Tibial nerve (tissue), 4 donors: ENCODE measurements at places on chromosomes 12 and 14.

- H3K27ac ChIP-seq, result no peak overlapping the region
- no peaks in the 10 kb centered on the region for H3K4me1 ChIP-seq
- H3K36me3 ChIP-seq, result no peaks in the 10 kb centered on the region
- H3K27me3 ChIP-seq, result no peaks in the 10 kb centered on the region
- DNase-seq, result no peak
Measured at GRCh38 chr14:74927225-74927624, 4.2 kb upstream of the RPS6KL1 start.

- H3K36me3 ChIP-seq, result no peaks in the 10 kb centered on the region
- DNase-seq, result no peak
- H3K27ac ChIP-seq, result no peak overlapping the region
- H3K4me3 ChIP-seq, result no peak overlapping the region
- no peaks in the 10 kb centered on the region for H3K4me1 ChIP-seq
Measured at GRCh38 chr14:100526632-100527031, 60.6 kb downstream of the BEGAIN start.

DNA sequence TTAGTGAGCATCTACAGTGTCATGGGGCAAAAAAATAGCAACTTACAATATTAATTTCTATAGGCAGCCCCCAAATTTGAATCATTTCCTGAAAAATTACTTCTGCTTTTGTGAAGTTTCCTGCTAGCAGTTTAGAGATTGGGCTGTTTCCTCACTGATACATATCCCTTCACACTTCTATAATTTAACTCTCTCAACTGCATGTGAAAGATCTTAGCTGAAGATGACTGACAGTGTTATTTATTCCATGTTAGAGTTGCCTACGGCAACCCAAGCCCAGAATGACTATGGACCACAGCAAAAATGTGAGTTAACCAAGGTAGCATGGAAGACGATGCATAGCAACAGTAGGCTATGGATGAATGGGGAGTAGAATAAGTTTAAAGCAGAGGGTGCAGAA, at the start of gene KLRG1:
KLRG1 (plus strand) TSS at position 134 of the 400 bp plus-strand sequence; CDS start at position 224, 90 bp downstream.
- DNase-seq, result no peak
- H3K4me1 ChIP-seq, result no peaks in the 10 kb centered on the region
- no peaks in the 10 kb centered on the region for H3K36me3 ChIP-seq
- H3K27ac ChIP-seq, result no peak within 1 kb of the TSS

DNA sequence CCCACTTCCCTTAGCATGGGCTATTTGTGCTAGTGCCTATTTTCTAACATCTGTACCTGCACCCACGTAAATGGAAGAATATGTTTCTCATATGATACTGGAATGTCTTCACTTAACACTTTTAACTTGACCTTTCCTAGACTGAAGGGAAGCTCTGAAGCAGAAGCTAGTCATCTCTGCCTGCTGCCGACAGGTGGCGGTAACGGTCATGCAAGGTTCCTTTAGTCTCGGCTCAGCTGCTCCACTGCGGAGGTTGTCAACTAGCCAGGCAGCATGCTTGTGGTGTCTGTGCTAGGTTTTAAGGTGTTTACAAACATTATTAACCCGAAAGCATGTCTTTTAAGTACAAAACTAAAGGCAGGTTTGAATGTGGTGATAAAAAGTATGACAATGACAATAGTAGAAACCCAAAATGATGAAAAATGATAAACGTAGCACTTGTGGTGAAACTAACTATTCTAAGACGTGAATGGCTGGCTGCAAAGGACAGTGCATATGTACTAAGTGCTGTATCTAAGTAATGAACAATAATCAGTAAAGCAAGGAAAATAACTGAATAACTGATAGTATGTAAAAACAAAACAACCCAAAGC, 117.2 kb downstream of the GRIN2B start:
- DNase-seq, result peak; percentile 46
- peaks cover 5% of the 10 kb centered on the region for H3K4me1 ChIP-seq
- no peaks in the 10 kb centered on the region for H3K36me3 ChIP-seq

DNA sequence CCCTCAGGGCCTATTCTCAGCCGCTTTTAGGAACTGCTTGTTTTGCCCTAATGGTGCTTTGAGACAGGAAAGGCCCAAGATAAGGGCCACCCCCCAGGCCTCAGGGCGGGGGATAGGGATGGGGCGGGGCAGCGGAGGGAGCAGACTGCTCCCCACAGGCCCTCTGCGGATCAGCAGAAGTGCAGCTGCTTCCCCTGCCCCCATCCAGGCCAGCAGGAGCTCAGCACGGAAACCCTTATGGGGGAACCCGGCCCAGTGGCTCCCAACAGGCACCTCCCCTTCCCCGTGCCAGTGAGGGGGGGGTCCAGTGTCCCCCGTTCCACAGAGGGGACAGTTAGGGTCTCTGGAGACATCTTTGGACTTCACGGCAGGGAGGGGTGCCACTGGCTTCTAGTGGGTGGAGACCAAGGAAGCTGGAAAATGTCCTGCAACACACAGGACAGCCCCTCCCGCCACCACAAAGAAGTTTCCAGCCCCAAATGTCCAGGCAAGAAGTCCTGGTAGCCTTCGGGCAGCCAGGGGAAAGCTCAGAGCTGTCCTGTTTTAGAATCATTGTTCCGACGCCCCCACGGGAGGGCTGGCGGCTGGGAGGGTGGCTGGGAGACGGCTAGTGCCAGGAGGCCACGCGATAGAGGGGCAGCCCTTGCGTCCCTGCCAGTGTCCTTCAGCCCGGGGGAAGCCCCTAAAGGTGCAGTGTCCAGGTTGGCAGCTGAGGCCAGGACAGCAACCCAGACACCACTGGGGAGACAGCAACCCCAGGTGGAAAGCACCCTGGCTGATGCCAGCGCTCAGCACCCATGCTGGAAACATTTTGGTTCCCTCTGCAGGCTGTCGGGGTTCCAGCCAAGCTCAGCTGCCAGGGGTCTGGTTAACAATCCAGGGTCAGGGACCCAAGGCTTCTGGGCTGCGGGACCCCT, 10.4 kb upstream of the GPR132 start:
- H3K4me1 ChIP-seq, result peaks cover 30% of the 10 kb centered on the region
- no peaks in the 10 kb centered on the region for H3K27me3 ChIP-seq
- no peak overlapping the region for H3K27ac ChIP-seq
- H3K36me3 ChIP-seq, result no peaks in the 10 kb centered on the region
- H3K4me3 ChIP-seq, result no peak overlapping the region
- no peak for DNase-seq

DNA sequence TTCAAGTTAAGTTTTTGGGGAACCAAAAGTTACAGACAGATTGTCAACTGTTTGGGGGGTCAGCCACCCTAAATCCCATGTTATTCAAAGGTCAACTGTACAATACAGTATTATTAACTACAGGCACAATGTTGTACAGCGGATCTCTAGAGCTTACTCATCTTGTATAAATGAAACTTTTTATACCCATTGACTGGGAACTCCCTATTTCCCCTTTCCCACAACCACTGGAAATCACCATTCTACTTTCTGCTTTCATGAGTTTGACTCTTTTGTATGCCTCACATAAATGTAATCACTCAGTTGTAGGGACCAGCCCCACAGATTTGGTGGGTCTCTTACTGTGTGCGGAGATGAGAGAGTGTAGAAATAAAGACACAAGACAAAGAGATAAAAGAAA, 57.8 kb downstream of the SLCO1B3 start:
- H3K27me3 ChIP-seq, result no peaks in the 10 kb centered on the region
- no peak overlapping the region for H3K4me3 ChIP-seq
- no peak for DNase-seq
- H3K27ac ChIP-seq, result no peak overlapping the region
- H3K4me1 ChIP-seq, result no peaks in the 10 kb centered on the region

DNA sequence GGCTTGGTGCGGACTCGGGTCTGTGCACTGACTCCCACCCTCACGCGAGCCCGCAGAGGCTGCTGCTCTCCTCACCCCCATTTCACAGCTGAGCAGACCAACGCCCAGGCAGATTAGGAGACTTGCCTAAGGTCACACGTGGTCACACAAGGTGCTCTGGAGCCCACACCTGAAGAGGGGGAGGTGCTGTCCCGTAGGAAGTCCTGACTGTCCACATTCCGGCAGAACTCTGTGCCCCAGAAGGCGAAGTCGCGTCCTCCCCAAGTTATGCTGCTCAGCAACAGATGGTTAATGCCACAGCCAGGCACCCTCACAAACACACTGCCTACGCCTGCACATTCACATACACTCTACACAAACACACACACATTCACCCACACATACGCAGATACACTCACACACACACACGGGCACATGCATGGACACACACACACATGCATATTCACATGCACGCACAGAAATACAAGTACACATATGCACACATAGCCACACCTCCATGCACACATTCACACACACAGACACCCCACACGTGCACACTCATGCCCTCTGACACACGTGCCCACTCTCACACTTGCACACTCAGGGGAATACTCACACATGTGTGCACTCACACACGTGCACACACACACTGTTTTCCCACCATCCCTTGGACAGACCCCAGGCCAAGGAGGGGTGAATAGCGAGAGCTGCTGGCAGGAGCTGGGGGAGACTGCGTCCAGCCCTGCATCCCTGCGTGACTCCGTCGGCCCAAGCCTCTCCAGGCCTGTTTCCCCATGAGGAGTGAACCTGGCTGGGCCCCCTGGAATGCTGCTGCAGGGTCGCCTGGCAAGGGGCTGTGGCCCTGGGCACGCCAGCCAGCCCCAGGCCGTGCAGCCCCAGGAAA, 4.1 kb downstream of the C14orf180 start:
- H3K27ac ChIP-seq, result no peak overlapping the region
- peaks cover 10% of the 10 kb centered on the region for H3K27me3 ChIP-seq
- H3K4me1 ChIP-seq, result no peaks in the 10 kb centered on the region
- H3K36me3 ChIP-seq, result no peaks in the 10 kb centered on the region

GRCh38 chr14:70708717-70709570, 67.2 kb downstream of the TTC9 start:
- H3K4me3 ChIP-seq, result no peak overlapping the region
- no peaks in the 10 kb centered on the region for H3K36me3 ChIP-seq
- no peaks in the 10 kb centered on the region for H3K27me3 ChIP-seq
- no peak for DNase-seq
- H3K4me1 ChIP-seq, result peaks cover 11% of the 10 kb centered on the region

DNA sequence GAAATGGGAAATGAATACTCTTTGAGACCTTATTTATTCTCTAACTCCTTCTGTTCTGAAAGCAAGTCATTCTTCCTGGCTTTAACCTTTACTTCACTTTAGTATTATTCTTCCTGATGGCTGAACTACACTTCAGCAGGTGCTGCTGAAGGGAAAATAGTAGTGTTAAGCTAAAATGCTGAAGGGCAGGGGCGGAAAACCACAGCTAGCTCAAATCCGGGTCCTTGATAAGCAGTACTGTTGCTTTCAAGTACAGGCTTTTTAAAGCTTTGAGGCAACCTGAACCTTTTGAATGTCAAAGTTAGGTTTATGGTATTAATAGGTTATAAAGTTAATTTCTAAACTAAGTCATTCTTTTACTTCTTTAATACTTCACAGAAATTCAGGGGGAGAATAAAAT, 10.7 kb downstream of the CCDC196 start:
- no peak overlapping the region for H3K27ac ChIP-seq
- H3K36me3 ChIP-seq, result no peaks in the 10 kb centered on the region
- H3K4me1 ChIP-seq, result no peaks in the 10 kb centered on the region
- DNase-seq, result no peak
- no peak overlapping the region for H3K4me3 ChIP-seq

DNA sequence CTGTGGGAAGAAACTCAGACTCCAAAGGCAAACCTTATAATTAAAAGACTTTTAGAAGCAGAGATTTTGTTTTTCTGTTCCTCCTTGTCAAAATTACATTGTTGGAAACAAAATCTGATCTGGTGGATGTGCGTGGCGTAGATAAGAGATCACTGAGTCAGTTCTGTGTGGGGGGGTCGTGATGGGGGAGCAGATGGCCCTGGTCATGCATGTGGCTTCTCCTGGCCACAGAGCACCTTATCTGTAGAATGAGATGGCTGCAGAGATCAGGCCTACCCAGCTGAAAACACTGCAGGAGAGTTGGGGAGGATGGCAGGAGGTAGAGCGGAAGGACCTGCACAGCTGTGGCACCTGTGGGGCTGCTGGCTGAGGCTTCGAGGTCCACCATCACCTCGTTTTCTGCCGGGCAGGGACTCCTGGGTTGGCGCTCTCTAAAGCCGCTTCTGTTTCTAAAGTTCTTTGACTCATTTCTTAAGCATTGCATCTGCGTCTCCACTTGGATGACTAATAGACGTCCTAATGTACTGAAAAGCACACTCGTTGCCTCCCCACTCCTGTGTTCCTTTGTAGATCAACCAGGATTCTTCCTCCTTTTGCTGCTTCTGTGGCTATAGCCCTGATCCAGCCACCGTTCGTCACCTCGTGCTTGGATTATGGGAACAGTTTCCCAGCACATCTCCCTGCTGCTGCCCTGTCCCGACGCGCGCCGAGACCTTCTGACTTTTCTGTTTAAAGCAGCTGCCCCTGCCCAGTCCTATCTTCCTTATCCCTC, 93.4 kb downstream of the TSPAN9 start:
- no peaks in the 10 kb centered on the region for H3K27me3 ChIP-seq
- no peak overlapping the region for H3K4me3 ChIP-seq
- no peaks in the 10 kb centered on the region for H3K4me1 ChIP-seq
- H3K27ac ChIP-seq, result no peak overlapping the region

- no peak overlapping the region for H3K4me3 ChIP-seq
- peak overlapping the region; percentile 18 for H3K27ac ChIP-seq
- peaks cover 18% of the 10 kb centered on the region for H3K4me1 ChIP-seq
- H3K27me3 ChIP-seq, result no peaks in the 10 kb centered on the region
- DNase-seq, result no peak
Measured at GRCh38 chr14:89750281-89750755, 204.2 kb downstream of the EFCAB11 start.

GRCh38 chr12:108730365-108731104, 783 bp downstream of the CORO1C start:
- peaks cover 20% of the 10 kb centered on the region for H3K4me1 ChIP-seq
- no peaks in the 10 kb centered on the region for H3K36me3 ChIP-seq
- no peaks in the 10 kb centered on the region for H3K27me3 ChIP-seq
- DNase-seq, result peak; percentile 43

DNA sequence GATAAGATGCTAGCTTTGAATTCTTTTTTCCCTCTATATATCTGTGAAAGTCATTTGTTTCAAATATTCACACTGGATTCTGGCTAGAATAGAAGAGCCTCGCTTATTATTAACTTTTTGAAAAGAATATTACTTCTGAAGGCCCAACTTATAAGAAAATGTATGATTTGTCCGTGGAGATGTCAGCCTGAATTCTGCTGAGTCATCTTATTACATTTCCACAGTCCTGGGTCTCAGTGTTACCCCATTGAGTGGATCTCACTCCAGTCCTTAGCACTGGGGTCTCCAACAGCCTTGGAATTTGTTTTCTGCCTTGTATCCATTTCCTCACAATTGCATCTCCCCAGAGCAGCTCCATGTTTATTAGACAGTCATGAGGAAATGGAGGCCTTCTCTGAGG, 907.9 kb downstream of the VRK1 start:
- no peaks in the 10 kb centered on the region for H3K4me1 ChIP-seq
- H3K27ac ChIP-seq, result no peak overlapping the region
- no peaks in the 10 kb centered on the region for H3K27me3 ChIP-seq
- H3K36me3 ChIP-seq, result no peaks in the 10 kb centered on the region

- H3K4me3 ChIP-seq, result no peak overlapping the region
- H3K4me1 ChIP-seq, result no peaks in the 10 kb centered on the region
- H3K27ac ChIP-seq, result no peak overlapping the region
- DNase-seq, result no peak
- no peaks in the 10 kb centered on the region for H3K36me3 ChIP-seq
- H3K27me3 ChIP-seq, result no peaks in the 10 kb centered on the region
Measured at GRCh38 chr12:4506870-4507269, 31.8 kb upstream of the RAD51AP1 start.
